ENCODE measurements at places on chromosomes 2 and 18. TPM values are rescaled to one million over a fixed set of nuclear protein-coding genes. Genes with fewer than 3 reads are reported as not detected.

- DNase-seq = no peak
These were observed 143.6 kb downstream of the RTP5 start for GRCh38 chr2:242012956-242013764.

- DNase-seq = no peak
These were observed 63.0 kb upstream of the GLI2 start for GRCh38 chr2:120672526-120673204.

DNA sequence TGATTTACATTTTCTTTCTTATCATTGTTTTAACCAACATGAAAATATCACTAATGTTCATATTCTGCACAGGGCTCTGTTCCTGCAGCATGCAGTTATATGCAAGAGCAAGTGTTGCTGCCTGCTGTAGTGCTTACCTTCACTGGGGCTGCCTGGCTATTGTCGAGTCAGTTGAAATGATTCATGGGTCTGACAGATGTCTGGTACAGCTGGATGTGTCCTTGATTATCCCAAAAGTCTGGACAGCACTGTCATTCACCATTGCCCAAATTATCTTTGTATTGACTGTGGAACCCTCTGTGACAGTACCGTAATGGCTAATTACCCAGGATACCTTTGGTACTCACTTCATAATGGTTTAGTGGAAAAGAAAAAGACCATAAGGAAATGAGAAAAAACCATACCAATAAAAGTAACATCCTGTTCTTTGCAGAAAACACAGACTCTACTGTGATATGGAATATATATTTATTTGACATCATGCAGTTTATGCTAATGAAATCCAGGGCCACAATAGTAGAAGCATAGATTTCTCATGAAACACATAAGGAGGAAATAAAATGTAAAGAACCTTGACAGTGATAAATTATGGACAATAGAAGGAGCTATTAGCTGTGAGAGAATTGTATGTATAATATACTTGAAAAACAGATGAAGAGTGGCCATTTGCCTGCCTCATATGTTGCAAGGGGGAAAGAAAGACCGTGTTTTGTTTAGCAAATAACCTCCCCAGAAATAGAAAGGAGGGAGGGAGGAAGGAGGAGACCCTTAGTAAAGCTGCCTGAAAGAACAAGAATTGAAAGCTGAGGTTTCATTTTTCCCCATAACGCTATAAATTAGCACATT lies 249.8 kb upstream of the ATP5MC3 start:
- no peak for DNase-seq

DNA sequence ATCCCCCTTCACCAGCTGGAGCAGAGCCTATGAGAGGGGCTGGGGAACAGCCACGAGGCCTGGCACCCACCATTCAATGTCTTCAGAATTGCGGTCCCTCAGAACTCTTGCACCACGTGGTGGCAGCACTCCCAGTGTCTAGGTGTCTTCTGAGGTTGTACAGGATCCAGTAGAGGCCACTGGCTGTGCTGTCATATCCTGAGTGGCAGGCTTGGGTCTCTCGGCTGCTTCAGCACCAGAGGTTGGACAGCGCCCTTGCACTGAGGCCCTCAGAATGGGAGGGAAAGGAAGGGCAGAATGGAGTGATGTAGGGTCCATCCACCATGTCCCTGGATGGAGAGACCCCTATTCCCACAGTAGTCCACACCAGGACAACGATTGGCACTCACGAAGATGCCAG lies 112.0 kb upstream of the TEKT4 start:
- no peak for DNase-seq

KCNE4 gene
- 9.8 TPM for total RNA-seq

CPO gene
- total RNA-seq = not detected
